ENCODE measurements at places on chromosomes 6 and 20. TPM values are rescaled to one million over a fixed set of nuclear protein-coding genes. Genes with fewer than 3 reads are reported as not detected.

MCUR1 gene
- 22.7 TPM for total RNA-seq

RRAGD gene
- 22.1 TPM for total RNA-seq

PLA2G7 gene
- total RNA-seq: 5.9 TPM

SMIM8 gene
- 17.6 TPM for total RNA-seq

MYL9 gene
- 709 TPM for total RNA-seq

RIPOR3 gene
- 26.3 TPM for total RNA-seq

CST7 gene
- total RNA-seq: 6.7 TPM

LTA gene
- 0.27 TPM for total RNA-seq

DAAM2 gene
- 61.9 TPM for total RNA-seq

CDH4 gene
- 2.2 TPM for total RNA-seq

XKR7 gene
- not detected for total RNA-seq

RAB32 gene
- 21.3 TPM for total RNA-seq

DNA sequence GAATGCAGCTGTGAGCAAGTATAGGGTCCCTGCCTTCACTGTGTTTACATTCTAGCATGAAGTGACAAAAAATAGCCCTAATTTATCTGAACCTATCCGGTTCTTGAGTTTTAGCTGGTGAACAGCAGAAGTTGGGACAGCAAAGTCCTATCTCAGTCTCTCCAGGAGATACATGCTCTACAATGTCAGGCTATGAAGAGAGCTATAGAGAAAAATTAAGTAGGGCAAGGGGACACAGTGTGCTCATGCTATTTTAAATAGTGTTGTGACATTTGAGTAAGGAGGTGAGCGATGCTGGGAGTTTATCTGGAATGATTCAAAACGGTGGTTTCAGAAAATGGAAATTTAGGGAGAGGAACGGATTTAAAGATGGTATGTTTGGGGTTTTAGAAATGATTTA, 20.4 kb downstream of the SRPK1 start:
- DNase-seq: no peak

- DNase-seq: no peak
These were observed 489.8 kb upstream of the SOX4 start for GRCh38 chr6:21103626-21104224.

DNA sequence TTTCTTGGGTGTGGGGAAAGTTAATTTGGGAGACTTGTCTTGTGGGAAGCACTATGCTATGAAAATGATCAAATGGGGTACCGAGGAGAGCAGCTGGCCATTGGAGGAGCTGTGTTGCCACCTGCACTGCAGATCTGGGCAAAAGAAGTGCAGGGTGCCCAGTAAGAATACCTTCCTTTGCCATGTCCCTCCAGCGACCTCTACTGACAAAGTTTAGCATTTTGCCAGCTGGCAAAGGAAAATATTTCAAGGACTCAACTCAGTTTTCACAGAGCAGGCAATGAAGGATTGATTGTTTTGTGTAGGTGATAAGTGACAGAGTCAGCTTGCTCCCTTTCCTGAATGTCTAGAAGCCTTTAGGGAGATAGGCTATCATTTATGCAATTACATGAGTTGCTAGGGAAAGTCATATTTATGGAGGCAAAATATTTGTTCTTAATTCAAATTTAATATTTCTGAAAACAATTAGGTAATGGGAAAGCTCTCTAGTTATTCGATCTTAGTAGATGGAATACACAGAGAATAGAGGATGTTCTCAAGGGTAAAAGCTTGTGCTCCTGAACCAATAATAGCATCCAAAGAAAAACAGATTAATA, 118.4 kb downstream of the FARS2 start:
- DNase-seq: no peak

GRCh38 chr6:144681334-144681733, 396.2 kb downstream of the UTRN start:
- no peak for DNase-seq

- DNase-seq: no peak
These were observed 121.0 kb downstream of the BTBD9 start for GRCh38 chr6:38518511-38519304.

DNA sequence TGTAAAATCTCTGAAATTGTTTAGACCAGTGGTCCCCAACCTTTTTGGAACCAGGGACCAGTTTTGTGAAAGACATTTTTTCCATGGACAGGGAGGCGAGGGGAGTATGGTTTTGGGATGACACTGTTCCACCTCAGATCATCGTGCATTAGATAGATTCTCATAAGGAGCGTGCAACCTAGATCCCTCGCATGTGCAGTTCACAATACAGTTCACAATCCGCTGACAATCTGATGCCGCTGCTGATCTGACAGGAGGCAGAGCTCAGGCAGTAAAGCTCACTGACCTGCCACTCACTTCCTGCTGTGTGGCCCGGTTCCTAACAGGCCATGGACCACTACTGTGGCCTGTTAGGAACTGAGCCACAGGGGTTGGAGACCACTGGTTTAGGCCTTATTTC, 115.2 kb downstream of the EPM2A start:
- DNase-seq: no peak

DNA sequence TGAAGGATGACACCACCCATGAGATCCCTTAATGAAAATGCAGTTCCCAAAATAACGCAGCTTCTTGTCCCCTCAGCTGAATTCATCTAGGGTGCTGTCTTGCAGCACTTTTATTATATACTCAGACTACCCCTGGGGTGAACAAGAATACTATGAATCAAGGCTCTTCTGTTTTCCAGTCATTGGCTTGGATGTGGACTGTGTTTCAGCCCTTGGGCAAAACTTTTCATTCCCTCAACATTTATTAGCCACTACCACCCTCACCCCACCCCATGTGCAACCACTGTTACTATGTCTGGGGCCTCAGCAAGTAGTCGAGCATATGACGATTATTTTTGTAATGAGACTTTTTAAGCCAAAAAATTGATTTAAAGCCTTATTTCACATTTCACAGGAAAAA, 319.2 kb upstream of the PLN start:
- no peak for DNase-seq

- DNase-seq: no peak
These were observed 5.2 kb upstream of the ZFAND3 start for GRCh38 chr6:37814374-37814773.

- DNase-seq: peak; percentile 65
These were observed 504 bp downstream of the B4GALT5 start for GRCh38 chr20:49712996-49713752.

DNA sequence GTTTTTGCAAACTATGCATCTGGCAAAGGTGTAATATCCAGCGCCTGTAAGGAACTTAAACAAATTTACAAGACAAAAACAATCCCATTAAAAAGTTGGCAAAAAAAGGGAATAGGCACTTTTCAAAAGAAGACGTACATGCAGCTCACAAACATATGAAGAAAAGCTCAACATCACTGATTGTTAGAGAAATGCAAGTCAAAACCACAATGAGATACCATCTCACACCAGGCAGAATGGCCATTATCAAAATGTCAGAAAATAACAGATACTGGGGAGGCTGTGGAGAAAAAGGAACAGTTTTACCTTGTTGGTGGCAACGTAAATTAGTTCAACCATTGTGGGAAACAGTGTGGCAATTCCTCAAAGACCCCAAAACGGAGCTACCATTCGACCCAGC, 54.2 kb downstream of the TSBP1 start:
- DNase-seq: no peak

DNA sequence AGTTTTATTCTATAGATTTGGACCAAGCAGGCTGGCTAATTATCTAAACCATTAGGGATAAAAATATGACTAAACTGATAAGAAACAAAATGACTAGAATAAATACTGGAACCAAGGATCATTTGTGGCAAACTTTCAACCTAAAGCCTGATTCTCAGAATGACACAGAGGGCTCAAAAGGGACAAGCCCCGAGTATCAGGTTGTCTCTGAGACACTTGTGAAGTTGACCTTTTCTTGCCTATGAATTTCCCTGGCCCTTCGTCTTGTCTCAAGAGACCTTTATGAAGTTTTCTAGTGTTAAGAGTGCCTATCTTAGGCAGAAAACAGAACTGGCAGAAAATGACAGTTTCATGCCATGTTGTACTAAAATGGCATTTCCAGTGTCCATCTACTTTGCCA, 68.3 kb downstream of the IMPG1 start:
- no peak for DNase-seq

DNA sequence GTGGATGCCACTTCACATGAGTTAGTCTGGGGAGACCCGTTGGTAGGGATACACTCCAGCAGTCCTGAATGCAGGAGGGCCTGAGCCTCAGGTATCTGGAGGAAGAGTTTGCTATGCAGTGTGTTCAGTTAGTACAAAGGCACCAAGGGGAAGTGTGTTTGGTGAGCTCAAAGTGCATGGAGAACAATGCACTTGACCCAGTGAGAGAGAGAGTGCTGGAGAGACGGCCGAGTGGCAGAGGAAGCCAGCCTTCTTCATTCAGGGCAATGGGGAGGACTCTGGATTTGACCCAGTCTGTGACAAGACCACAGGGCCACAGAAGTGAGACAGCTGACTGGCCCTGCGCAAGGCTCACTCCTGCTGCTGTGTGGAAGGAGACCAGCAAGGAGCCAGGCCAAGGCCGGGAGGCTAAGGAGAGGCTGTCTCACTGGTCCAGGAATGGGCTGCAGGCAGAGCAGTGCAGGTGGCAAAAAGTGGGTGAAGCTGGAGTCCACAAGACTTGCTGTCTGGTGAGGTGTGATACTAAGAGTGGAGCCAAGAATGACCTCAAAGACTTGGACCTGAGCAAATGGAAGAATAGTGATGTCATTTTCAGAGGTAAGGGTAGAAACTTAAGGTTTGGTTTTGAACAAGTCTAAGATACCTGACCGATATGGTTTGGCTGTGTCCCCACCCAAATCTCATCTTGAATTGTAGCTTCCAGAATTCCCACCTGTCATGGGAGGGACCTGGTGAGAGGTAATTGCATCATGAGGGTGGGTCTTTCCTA, 38.0 kb downstream of the PDE10A start:
- DNase-seq: no peak

DNA sequence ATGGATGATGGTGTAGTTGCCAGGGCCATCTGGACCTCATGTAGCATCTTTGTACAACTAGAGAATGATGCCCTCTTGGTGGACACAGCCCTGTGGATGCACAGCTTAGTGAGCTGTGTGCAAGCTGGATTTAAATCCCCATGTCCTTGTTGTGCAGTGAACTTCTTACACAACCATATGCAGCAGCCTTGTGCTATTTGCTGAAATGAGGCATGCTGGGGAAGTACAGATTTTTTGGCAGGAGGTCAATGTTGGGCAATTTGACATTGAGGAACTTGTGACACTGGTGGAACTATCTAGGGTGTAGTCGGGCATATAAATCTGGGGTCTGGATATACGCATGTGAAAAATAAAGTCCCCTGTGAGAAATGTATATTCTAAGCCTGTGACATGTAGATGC, 5.8 kb upstream of the CDC5L start:
- DNase-seq: no peak

DNA sequence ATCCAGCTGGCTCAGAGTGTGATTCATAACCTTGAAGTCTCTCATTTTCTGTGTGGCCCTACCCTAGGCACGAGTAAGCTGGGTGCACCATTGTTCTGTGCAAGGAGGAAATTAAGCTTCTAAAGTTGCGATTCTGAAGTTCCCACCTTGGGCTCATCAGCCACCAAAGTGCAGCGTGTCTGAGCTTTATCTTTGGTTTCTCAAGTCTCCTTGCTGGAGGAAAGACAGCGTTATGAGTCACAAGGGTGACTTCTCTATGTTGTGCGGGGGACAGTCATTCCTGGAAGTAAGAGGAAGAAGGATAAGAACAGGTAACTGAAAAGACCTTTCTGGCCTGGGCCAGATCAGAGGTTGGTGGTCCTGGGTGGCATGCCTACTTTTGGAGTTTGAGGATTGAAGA, 16.8 kb downstream of the MRAP2 start:
- no peak for DNase-seq

GRCh38 chr20:40864470-40864869, 164.2 kb upstream of the TOP1 start:
- no peak for DNase-seq

GRCh38 chr20:12256806-12257205, 339.1 kb downstream of the BTBD3 start:
- DNase-seq: no peak

GRCh38 chr6:10962673-10963072, 75.8 kb downstream of the SYCP2L start:
- DNase-seq: no peak

DNA sequence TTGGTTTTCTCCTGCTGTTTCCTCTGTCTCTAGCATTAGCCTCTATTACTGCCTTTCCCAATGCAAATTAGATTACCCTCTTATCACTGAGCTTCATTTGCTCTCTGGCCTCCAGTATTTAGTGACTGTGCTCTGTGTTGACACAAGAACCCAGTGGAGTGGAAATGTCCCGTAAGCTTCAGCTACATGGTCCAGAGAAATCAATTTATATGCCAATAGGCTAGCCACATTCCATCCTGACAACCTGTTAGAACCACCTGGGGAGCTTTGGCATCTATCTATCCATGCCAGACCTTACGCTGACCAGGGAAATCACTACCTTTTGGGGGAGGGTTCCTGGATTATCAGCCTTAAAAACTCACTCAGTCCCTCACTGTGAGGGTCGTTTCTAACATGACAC, 459.6 kb downstream of the UTRN start:
- no peak for DNase-seq

GRCh38 chr6:37303091-37303660, 45.2 kb upstream of the TMEM217 start:
- no peak for DNase-seq

- no peak for DNase-seq
These were observed 300.0 kb downstream of the ZFAND3 start for GRCh38 chr6:38119516-38119915.

GRCh38 chr6:140708441-140708840, 1334.0 kb upstream of the CITED2 start:
- DNase-seq: no peak
